SK-N-DZ (cell line): ENCODE measurements at places on chromosomes 3 and 15.

DNA sequence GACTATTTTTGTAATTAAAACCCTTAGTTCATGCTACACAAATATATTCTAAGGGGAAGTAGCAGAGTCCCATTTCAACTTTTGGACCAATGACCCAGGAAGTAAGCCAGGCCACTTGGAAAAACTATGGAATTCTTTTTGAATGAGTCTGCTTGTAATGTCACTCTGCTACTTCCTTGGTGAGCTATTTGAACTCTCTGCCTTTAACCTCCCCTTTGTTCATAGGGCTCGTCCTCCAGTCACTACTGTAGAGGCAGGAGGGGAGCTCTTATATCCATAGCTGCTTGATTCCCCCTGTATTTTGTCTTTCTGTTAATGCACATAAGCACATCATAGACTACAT lies 119.6 kb downstream of the UACA start:
- DNase-seq, result no peak

GRCh38 chr3:16329036-16329825 lies 64.2 kb downstream of the OXNAD1 start:
- no peak for DNase-seq

DNA sequence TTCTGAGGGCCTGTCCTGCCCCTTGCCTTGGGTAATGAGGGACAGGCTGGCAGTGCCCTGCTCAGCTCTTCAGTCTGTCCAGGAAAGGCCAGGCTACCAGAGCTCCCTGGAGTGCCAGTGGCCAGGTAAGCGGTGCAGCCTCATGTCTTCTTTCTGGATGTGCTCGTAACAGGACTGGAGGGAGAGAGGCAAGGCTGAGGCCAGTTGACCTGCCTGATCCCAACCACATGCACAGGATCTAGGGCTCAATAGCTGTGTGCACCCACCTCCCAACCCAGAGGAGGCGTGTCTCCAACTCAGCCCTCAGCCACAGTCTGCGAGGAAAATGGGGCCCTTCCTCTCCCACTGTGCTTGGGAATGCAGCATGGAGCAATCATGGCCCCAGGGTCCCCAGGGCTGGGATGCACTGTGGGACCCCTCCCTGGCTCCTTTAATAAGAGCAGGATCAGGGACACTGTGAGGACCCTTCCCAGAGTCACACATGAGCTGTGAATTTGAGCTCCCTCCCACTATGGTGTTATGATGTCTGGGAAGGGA lies 22.5 kb downstream of the ALS2CL start:
- no peak for DNase-seq

- DNase-seq, result no peak
Observed at GRCh38 chr15:99385865-99386264, 134.6 kb downstream of the LRRC28 start.

DNA sequence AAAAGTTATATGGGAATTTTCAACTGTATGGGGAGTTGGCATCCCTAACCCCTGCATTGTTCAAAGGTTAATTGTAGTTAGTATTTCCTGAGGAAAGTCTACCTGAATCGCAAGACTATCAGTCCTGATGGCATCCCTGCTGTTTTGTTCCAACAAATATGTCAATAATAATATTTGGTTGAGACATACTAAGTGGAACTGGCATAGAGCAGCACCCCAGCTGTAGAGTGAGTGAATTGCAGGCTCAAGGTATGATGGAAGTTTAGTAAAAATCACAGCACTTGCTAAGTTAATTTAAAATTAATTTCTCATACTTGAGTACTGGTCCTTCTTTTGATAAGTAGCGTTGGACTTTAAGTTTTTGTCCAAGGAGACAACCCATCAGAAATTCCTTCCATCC lies 18.0 kb upstream of the COMMD2 start:
- DNase-seq, result no peak

DNA sequence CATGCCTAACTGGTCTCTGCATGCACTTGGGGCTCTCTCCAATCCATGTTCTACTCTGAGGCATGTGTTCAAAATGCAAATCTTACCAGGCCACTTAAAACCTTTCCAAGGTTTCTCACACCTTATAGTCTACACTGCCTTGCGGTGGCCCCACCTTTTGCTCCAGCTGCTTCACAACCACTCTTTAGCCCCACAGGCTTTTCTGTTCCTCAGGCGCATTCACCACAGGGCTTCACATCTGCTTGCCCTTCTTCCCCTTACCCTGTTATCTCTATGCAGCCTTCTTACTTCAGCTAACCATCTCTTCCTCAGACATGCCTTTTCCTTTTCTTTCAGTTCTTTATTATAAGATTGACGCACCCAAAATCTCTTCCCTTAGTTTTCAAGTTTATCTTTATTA lies 37.8 kb downstream of the MINDY4B start:
- DNase-seq, result no peak

GRCh38 chr3:149227591-149228268 lies 6.1 kb upstream of the CP start:
- DNase-seq, result no peak

GRCh38 chr15:62165793-62166375 lies 799 bp upstream of the C2CD4B start:
- DNase-seq, result no peak

GRCh38 chr3:108183181-108183580 lies 39.0 kb downstream of the IFT57 start:
- DNase-seq, result no peak

DNA sequence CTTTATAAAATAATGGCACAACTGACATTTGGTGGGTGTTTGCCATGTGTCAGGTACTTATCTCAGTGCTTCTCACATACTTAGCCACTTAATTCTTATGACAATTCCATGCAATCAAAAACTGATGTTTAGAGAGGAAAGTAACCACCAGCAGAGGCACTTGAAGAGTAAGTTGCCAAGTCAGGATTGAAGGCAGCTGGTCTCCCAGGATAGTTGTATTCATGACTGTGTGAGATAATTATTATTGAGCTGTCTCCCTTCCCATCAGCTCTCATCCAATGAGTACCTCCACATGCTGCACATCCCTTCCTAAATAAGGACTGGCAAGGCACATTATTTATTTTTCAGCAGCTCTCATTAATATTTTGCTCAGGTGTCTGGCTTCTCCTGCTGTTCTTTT lies 4.8 kb downstream of the VEPH1 start:
- no peak for DNase-seq

GRCh38 chr3:148466143-148466542 lies 231.6 kb upstream of the AGTR1 start:
- no peak for DNase-seq

- DNase-seq, result no peak
Observed at GRCh38 chr3:85159376-85159775, 200.6 kb downstream of the CADM2 start.

DNA sequence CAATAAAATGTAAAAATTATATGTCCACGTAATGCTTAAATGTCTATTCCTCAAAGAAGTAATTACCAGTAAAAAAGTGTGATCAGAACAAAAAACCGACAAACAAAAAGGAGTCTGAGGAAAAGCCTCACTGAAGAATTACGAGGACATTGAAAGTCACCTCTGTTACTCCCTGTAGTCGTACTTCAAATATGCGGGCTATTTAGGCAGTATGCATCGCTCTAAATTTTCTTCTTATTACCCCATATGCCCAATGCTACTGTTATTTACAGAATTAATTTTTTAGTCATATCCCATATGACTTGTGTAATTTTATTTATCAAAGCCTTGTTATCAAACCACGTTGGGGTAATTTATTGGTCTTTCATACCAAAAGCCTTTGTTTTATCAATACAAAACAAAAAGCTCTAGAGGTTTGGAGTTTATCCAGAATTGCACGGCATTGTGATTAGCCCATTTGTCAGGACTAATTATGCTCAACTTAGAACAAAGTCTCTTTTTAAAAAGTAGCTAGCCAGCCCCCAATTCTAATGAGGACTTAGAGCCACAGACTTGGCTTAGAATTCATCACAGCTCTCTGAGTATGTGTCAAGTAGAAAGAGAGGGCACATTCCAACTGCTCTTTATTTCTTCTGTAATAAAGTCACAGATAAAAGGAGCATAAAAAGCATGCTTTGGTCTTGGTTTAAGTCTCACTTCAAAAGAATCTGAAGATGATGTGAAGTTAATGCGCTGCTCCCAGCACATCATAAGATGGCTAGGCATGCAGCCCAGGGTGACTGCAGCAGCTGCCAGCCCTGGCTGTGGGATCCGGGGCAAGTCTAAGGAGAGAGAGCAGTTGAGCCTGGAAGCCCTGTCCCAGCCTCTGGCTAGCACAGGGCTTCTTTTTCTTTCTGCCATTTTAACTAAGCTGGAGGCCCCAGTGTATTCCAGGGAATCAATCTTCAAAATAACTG lies 521.0 kb downstream of the GABRG3 start:
- no peak for DNase-seq

DNA sequence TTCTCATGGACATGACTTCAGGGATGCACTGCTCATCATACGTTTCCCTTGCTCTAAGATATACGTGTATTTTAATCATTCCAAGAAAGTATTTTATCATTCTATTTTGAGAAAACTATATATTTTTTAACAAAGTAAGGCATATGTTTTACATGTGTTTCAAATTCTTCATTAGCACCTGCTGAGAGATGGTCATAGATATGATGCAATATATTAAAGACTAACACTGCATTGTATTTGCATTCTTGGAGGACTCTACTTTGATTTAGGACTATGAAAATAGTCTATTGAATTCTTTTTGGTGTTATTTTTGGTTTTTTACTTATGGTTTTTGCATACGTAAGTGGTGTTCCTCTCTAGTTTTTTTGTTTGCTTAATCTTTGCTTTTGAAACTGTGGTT lies 54.2 kb upstream of the MTMR10 start:
- DNase-seq, result no peak

- DNase-seq, result no peak
Observed at GRCh38 chr3:30596152-30596551, 10.2 kb upstream of the TGFBR2 start.

DNA sequence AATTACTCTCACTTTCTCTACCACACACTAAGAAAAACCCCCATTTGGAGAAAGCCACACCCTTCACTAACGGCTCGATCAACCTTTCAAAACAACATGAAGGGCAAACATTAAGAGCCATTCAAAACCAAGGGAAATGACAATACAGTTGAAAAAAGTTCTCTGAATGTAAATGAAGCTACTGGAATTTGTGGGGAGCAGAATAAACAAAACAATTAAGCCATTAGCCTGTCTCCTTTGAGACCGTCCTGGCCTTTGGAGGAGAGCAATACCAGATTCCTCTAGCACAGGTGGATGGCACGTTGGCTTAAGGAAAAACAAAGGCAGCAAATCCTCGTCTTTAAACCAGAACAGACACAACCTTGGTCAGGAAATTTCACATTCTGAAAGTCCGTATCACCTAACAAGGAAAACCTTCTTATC lies 18.7 kb downstream of the MYO1E start:
- DNase-seq, result no peak

DNA sequence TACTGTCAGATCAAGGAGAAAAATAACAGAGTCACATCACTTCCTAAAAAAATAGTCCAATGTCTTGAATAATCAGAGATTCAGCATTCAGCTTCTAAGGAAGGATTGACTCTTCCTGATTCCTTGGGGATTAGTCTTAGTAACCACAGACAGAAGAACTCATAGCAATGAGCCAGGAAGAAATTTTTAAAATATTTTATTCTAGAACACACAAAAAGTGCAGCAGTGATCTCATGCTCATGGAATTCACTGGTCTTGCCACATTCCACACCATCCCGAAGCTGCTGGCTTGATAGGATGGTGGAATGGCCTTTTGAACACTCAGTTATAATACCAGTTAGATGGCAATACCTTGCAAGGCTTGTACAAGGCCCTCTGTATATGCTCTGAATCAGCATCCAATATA lies 43.0 kb upstream of the ABI3BP start:
- DNase-seq, result no peak

- DNase-seq, result no peak
Observed at GRCh38 chr15:58469432-58470353, 37.9 kb downstream of the LIPC start.

GRCh38 chr3:158103081-158103886 lies 2.9 kb downstream of the SHOX2 start:
- no peak for DNase-seq

- DNase-seq, result no peak
Observed at GRCh38 chr3:182063742-182064141, 352.0 kb downstream of the SOX2 start.

- peak; percentile 10 for DNase-seq
Observed at GRCh38 chr15:27358751-27359434, 387.9 kb downstream of the GABRG3 start.

DNA sequence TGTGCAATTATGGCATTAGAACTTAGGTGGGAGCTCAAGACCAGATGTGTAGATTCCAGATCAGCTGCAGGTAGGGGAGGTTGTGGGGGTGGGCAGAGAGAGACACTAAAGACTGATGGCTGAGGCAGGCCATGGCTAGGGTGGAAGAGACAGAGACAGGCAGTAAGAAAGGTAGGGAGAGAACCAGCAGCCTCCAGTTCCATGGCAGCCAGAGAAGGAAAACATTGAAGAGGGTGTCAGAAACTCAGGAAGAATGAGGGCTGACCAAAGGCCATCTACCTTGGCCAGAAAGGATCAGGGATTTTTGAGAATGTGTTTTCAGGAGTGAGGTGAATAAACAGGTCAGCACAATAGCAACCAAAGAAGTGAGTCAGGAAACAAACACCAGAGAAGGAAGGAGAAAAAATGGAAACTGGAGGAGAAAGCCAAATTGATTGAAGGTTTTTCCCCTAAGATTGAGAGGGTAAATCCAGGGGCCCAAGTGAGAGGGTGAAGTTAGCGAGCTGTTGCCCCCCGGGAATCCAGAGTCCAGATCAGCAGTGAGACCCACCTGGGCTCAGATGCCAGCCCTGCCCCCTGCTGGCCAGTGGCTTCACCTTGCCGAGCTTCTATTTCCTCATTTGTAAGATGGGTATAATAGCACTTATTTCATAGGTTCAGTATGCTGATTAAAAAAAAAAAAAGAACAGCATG lies 41.0 kb downstream of the ABHD2 start:
- DNase-seq, result peak; percentile 30
